ENCODE measurements at places on chromosomes 4 and X. TPM values are rescaled to one million over a fixed set of nuclear protein-coding genes. Genes with fewer than 3 reads are reported as not detected.

The POU4F2 gene
- not detected for total RNA-seq

The NMU gene
- total RNA-seq, result 2.8 TPM

The GLUD2 gene
- total RNA-seq, result 0.43 TPM

The GIMD1 gene
- not detected for total RNA-seq

The F8A2 gene
- not detected for total RNA-seq

The ABRAXAS1 gene
- 4.7 TPM for total RNA-seq

The MAP9 gene
- 9.9 TPM for total RNA-seq

The PCDH7 gene
- 38.8 TPM for total RNA-seq

Measured in H4 (cell line).